A549 treated with DMSO at 1 μM for 4 hours (cell line): ENCODE measurements at places on chromosomes 2 and 18. TPM values are rescaled to one million over a fixed set of nuclear protein-coding genes. Genes with fewer than 3 reads are reported as not detected.

The RPL37A gene
- total RNA-seq = 4,645 to 5,546 TPM (median 5,088 TPM) in 5 replicates

The TEKT4 gene
- not detected in 5 replicates for total RNA-seq

The CNDP1 gene
- total RNA-seq = not detected in 5 replicates

The ZC3H15 gene
- 85.3 to 95.7 TPM (median 93.7 TPM) in 5 replicates for total RNA-seq

The ARHGAP15 gene
- total RNA-seq = not detected in 5 replicates

The YWHAQ gene
- total RNA-seq = 648 to 722 TPM (median 713 TPM) in 5 replicates

The ID2 gene
- total RNA-seq = 68.3 to 140 TPM (median 107 TPM) in 5 replicates

The SP5 gene
- 0.05 TPM in 1 of 5 replicates, not detected in the others for total RNA-seq

The ACMSD gene
- not detected in 5 replicates for total RNA-seq

The PKDCC gene
- total RNA-seq = 24.5 to 32.9 TPM (median 29.4 TPM) in 5 replicates
